ENCODE measurements at places on chromosomes 1 and 21. TPM values are rescaled to one million over a fixed set of nuclear protein-coding genes. Genes with fewer than 3 reads are reported as not detected.
A peak's percentile ranks its signal among the peaks of the same experiment; 100 is the strongest.

The OLFML3 gene
- total RNA-seq, result not detected

The SAMD11 gene
- 69.4 TPM for total RNA-seq

The CA14 gene
- not detected for total RNA-seq

The CTH gene
- total RNA-seq, result 1.7 TPM

The SRP9 gene
- 368 TPM for total RNA-seq

DNA sequence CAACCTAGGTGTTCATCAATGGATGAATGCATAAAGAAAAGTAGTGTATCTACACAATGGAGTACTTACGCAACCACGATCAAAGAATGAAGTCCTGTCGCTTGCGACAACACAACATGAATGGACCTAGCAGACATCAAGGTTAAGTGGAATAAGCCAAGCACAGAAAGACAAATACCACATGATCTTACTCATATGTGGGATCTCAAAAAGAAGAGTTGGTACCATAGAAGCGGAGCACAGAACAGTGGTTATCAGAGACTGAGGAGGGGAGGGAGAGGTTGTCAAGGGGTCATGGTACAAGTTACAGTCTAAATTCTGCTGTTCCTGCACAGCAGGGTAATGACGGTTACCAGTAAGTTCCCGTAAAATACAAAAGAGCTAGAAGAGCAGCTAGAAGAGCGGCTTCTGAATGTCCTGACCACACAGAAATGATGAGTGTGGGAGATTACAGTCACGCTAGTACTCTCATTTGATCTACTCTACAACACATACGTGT lies 36.7 kb downstream of the NPHP4 start:
- DNase-seq, result no peak

DNA sequence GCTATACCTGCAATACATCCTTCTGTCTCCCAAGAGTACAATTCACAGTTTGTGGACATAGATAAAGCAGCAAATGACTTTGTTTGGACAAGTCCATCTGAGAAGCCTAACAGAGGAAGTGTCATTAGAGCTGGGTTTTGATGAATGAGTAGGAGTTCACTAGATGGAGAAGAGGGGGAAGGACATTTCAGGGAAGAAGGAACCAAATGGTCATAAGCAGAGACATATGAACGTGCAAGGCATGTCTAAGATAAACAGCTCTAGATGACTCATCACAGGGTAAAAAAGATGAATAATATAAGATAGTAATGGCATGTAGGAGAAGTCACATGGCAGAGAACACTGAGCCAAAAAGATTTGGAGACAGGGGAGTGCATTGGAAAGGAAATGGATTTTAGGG lies 54.5 kb downstream of the HMGB4 start:
- DNase-seq, result peak; percentile 10

DNA sequence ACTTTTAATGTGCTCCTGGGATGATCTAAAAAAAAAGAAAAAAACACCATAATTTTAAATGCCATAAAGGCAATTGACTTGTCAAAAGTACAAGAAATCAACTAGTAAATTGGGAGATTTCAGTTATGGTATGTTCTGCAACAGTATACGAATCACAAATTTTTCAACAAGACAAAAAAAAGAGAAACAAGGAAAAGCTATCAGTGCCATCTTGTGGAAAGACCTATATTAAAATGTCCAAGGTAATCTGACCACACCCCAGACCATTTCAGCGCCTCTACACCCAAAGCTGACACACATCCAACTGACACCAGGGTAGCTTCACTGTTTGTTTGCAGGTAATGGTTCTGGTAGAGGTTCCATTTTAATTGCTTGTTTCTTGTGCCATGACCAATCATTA lies 5.0 kb upstream of the DUSP23 start:
- DNase-seq, result no peak

- no peak for DNase-seq
Observed at GRCh38 chr1:11623702-11624101, 30.5 kb downstream of the FBXO2 start.

GRCh38 chr1:6205849-6206519 lies at the start of gene RNF207:
Gene RNF207, plus strand, starts transcription at chr1:6206119. Its CDS starts 417 bp downstream, at chr1:6206536.
- DNase-seq, result peak; percentile 90
